ENCODE measurements at places on chromosomes 7 and 10. TPM values are rescaled to one million over a fixed set of nuclear protein-coding genes. Genes with fewer than 3 reads are reported as not detected.
A peak's percentile ranks its signal among the peaks of the same experiment; 100 is the strongest.

DNA sequence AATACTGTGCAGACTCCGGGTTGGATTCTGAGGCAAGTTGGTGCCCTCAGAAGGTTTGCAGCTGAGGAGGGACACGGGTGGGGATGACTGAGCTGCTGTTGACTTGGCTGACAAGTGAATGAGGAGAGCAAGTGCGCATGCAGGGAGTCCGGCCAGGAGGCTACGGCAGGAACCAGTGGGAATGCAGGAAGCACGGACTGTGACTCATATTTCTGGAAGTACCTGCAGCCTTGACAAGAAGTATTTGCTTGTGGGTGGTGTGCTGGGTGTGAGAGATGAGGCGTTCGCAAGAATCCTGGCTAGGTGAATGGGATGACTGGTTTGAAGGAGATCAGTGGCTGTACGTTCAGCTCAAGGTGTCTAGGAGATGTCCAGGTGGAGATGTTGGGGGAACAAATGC is 30.8 kb upstream of the FXYD4 start:
- H3K27ac ChIP-seq: no peak overlapping the region
- no peaks in the 10 kb centered on the region for H3K36me3 ChIP-seq
- H3K4me1 ChIP-seq: no peaks in the 10 kb centered on the region
- H3K27me3 ChIP-seq: no peaks in the 10 kb centered on the region
- DNase-seq: no peak

VWC2 gene
- 0.10 TPM for total RNA-seq

DNA sequence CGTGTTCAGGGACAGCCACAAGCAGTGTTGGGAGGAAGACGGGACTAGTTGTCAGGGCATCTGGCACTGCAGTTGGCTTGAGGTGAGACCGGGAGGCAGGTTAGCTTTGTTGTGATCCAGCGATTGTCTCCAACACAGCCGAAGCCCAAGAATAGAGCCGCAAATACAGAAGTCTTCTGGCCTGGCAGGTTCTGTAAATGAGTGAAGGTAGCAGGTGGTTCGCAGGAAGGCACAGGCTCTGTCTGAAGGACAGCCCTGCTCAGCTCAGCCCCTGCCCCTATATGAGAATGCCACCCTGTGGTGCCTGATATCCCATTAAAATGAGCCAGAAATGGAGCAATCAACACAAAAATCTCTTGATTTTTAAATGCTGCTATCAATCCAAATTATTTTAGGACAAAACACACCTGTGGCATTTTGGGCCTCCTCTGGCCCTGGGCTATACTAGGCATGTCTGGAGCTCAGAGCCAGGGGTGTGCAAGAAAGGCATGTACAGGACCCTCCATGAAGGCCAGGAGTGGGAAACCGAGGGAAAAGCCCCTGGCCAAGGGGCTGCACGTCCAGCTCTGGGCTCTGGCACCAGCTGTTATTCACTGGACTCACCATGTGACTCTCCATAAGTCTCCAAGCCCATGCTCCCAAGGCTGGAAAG is 11.2 kb upstream of the C10orf71 start:
- H3K4me1 ChIP-seq: no peaks in the 10 kb centered on the region
- H3K4me3 ChIP-seq: no peak overlapping the region
- H3K27me3 ChIP-seq: no peaks in the 10 kb centered on the region
- no peaks in the 10 kb centered on the region for H3K36me3 ChIP-seq
- DNase-seq: no peak

KCNIP2 gene
- total RNA-seq: 1.5 TPM

GRCh38 chr7:139727151-139727705 is 50.6 kb downstream of the HIPK2 start:
- peaks cover 17% of the 10 kb centered on the region for H3K4me1 ChIP-seq
- H3K4me3 ChIP-seq: no peak overlapping the region
- H3K36me3 ChIP-seq: no peaks in the 10 kb centered on the region
- no peaks in the 10 kb centered on the region for H3K27me3 ChIP-seq
- H3K27ac ChIP-seq: no peak overlapping the region

PON1 gene
- total RNA-seq: not detected

DNA sequence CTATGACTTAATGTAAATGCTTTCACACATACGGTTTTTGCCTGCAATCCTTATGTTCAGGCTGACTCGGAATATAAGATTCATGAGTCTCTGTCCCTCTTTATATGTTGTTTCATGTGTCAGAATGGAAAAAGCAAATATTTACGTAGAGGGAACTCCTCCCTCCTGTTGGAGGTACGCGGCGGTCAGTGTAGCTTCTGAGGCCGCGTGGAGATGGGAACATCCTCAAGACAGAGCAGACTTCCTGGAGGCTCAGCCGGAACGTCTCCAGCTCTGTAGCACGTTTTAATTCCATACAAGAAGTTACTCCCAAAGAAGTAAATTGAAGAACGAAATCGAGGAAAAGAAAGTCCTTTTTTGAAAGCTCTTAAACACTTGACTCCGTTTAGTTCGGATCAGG is 248.3 kb downstream of the EBF3 start:
- H3K27ac ChIP-seq: no peak overlapping the region
- no peak overlapping the region for H3K4me3 ChIP-seq
- peak; percentile 14 for DNase-seq
- H3K4me1 ChIP-seq: no peaks in the 10 kb centered on the region
- H3K36me3 ChIP-seq: no peaks in the 10 kb centered on the region

DNA sequence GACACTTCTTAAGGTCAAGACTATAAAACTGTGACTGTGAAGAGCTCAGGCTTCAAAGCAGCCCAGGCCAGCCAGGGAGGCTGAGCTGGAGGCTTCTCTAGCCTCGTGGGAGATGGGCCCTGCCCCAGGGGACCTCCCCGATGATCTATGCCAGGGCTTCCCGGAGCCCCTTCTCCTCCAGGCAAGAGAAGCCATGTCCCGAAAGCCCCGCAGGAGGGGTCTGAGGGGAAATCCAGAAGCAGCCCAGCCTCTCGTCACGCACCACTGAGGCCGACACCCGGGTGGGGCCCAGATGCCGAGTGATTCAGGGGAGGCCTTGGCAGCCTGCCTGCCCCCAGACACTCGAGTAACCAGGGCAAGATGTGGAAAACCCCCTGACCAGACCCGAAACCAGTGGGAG is 63.7 kb downstream of the PROSER2 start:
- no peaks in the 10 kb centered on the region for H3K27me3 ChIP-seq
- no peak overlapping the region for H3K4me3 ChIP-seq
- H3K36me3 ChIP-seq: no peaks in the 10 kb centered on the region
- no peaks in the 10 kb centered on the region for H3K4me1 ChIP-seq
- H3K27ac ChIP-seq: no peak overlapping the region

- no peak for DNase-seq
- no peaks in the 10 kb centered on the region for H3K27me3 ChIP-seq
- no peaks in the 10 kb centered on the region for H3K4me1 ChIP-seq
These were observed 20.7 kb downstream of the MTURN start for GRCh38 chr7:30155481-30155880.

GRCh38 chr10:19788075-19788686 is 28.1 kb upstream of the PLXDC2 start:
- H3K27me3 ChIP-seq: no peaks in the 10 kb centered on the region
- no peaks in the 10 kb centered on the region for H3K4me1 ChIP-seq
- H3K36me3 ChIP-seq: no peaks in the 10 kb centered on the region
- H3K4me3 ChIP-seq: no peak overlapping the region
- H3K27ac ChIP-seq: no peak overlapping the region

GRCh38 chr7:92813390-92814024 is 22.9 kb downstream of the CDK6 start:
- DNase-seq: no peak
- H3K4me3 ChIP-seq: no peak overlapping the region
- H3K36me3 ChIP-seq: no peaks in the 10 kb centered on the region
- no peaks in the 10 kb centered on the region for H3K27me3 ChIP-seq
- H3K4me1 ChIP-seq: peaks cover 7% of the 10 kb centered on the region

CUTC gene
- 11.2 TPM for total RNA-seq

GRCh38 chr10:97851341-97852001 is 1.8 kb downstream of the GOLGA7B start:
- no peak overlapping the region for H3K4me3 ChIP-seq
- H3K27me3 ChIP-seq: peaks cover 4% of the 10 kb centered on the region
- H3K4me1 ChIP-seq: no peaks in the 10 kb centered on the region
- H3K36me3 ChIP-seq: no peaks in the 10 kb centered on the region
- no peak for DNase-seq

LRIT2 gene
- not detected for total RNA-seq

SFRP4 gene
- 0.42 TPM for total RNA-seq

MMD2 gene
- total RNA-seq: not detected

CH25H gene
- total RNA-seq: 1.7 TPM

DNA sequence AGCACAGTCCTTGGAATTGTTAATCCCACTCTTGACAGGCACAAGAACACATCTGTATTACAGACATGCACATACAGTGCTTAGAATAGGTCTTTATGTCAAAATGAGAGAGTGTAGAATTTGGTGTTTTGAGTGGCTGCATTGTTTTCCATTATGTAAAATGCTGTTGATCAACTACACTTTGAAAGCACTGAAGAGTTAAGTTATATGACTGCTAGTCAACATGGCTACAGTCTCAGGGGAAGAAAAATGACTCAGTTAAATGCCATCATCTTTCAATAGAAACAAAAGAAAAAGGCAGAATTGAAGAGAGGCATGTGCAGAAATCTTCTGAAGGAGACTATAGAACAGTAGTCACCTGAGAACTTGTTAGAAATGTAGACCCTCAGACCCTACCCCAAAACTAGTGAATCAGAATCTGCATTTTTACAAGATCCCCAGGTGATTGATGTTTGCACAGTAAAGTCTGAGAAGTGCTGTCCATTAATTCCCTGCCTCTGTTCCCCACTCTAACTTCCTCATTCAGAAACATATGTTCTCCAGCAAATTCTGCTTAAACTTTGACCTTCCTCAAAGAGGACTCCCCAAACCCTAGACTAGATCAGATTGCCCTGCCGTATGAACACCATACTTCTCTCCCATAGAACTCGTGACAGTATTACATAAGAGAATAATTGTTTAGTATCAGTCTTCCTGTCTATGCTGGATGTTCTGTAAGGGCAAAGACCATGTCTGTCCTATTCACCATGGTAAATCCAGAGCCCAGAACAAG is 16.0 kb downstream of the SND1 start:
- no peak overlapping the region for H3K27ac ChIP-seq
- no peak for DNase-seq
- H3K4me3 ChIP-seq: no peak overlapping the region
- no peaks in the 10 kb centered on the region for H3K36me3 ChIP-seq
- H3K27me3 ChIP-seq: no peaks in the 10 kb centered on the region

DNA sequence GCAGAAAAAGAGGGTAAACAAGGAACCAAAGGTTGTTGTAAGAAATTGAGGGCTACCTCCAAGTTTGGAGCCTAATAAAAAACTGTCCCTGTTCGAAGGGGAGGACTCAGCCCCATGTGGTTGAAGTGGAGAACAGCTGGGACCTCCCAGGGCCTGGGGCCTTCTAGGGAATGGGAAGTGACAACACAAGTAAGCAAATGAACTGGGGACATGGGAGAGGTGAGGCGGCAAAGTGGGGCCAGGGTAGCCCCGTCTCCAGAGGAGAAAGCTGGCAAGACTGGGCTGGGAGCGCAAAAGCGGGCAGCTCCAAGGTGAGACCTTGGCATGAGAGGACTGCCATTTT is 198.1 kb downstream of the ZNF438 start:
- no peaks in the 10 kb centered on the region for H3K27me3 ChIP-seq
- no peaks in the 10 kb centered on the region for H3K4me1 ChIP-seq
- no peaks in the 10 kb centered on the region for H3K36me3 ChIP-seq
- H3K4me3 ChIP-seq: no peak overlapping the region
- no peak overlapping the region for H3K27ac ChIP-seq

GRCh38 chr10:86376852-86377796 is 10.5 kb upstream of the GRID1 start:
- no peak overlapping the region for H3K4me3 ChIP-seq
- no peaks in the 10 kb centered on the region for H3K27me3 ChIP-seq
- H3K27ac ChIP-seq: no peak overlapping the region

SPDYE2B gene
- total RNA-seq: not detected

- H3K27me3 ChIP-seq: no peaks in the 10 kb centered on the region
- no peak for DNase-seq
These were observed 182.1 kb downstream of the AUTS2 start for GRCh38 chr7:69780379-69780778.

DNA sequence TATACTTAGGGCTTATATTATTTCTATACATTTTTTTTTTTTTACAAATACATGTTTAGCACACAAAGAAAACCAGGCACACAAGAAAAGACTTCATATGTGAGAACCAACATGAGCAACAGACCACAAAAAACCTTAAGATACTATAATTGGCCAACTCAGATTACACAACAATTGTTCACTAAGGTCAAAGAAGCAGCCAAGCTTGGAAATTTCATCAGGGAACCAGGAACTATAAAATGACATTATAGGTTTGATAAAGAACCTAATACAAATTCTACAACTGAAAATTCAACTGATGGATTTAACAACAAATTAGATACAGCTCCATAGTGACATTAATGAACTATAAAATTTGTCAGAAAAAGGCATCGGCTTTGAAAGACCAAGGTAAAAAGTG is 4.4 kb upstream of the LUC7L2 start:
- no peaks in the 10 kb centered on the region for H3K4me1 ChIP-seq
- DNase-seq: no peak
- H3K4me3 ChIP-seq: no peak overlapping the region
- no peaks in the 10 kb centered on the region for H3K27me3 ChIP-seq

GRCh38 chr10:8055420-8056349 is 1.2 kb downstream of the GATA3 start:
- DNase-seq: no peak
- H3K36me3 ChIP-seq: no peaks in the 10 kb centered on the region
- H3K4me1 ChIP-seq: peaks cover 13% of the 10 kb centered on the region
- no peak overlapping the region for H3K27ac ChIP-seq

DYNC1I1 gene
- 0.54 TPM for total RNA-seq

DNA sequence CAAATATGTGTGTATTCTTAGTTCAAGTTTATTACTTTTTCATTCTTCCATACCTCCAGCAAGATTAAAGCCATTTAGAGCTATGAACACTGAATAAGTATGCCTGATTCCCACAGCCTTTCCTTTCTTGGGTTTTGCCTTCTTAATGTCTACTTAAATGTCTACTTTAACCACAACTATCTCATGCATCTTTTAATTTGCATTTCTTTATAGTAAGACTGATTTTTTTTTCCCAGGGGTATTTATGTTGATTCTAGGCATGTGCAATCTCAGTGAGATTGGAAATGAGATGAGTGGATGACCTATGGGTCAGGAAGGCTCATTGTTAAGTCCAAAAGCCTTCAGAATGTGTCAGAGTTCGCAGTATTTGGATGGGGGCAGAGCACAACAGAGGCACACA is 3.6 kb downstream of the PCBD1 start:
- no peaks in the 10 kb centered on the region for H3K27me3 ChIP-seq
- no peak overlapping the region for H3K4me3 ChIP-seq
- H3K27ac ChIP-seq: no peak overlapping the region
- DNase-seq: no peak
- peaks cover 7% of the 10 kb centered on the region for H3K36me3 ChIP-seq
- peaks cover 8% of the 10 kb centered on the region for H3K4me1 ChIP-seq

GRCh38 chr7:94243066-94243711 is 151.5 kb upstream of the COL1A2 start:
- no peak for DNase-seq
- no peaks in the 10 kb centered on the region for H3K36me3 ChIP-seq

DNA sequence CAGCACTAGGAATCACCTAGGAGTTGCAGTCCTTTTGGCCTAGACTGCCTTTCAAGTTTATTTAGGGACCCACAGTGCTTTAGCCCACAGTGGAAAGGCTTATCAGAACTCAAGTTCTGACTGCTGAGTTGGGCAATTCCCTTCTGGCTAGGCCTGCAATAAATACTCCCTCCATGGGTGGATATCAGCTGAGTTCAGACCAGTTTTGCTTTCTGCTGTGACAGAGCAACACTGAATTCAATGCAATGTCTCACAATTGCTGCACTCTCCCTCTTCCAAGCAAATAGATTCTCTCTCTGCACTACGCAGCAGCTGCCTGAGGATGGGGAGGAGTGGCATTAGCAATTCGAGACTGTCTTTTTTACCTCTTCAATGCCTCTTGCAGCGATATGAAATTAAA is 1153.3 kb downstream of the SORCS1 start:
- DNase-seq: no peak
- H3K27ac ChIP-seq: no peak overlapping the region
- H3K4me3 ChIP-seq: no peak overlapping the region
- H3K27me3 ChIP-seq: no peaks in the 10 kb centered on the region
- no peaks in the 10 kb centered on the region for H3K36me3 ChIP-seq
